Cortex of kidney (tissue), 1 donor: ENCODE measurements at places on chromosomes 2 and 18.

GRCh38 chr2:44537264-44537663 lies 175.5 kb downstream of the CAMKMT start:
- DNase-seq = no peak

GRCh38 chr2:69914950-69915945 lies at the start of gene MXD1:
MXD1 (plus strand) TSS chr2:69915109; CDS start chr2:69915331, 222 bp downstream.
- peak; percentile 75 for DNase-seq

- DNase-seq = no peak
Measured at GRCh38 chr18:12692206-12692605, 10.3 kb downstream of the CEP76 start.

DNA sequence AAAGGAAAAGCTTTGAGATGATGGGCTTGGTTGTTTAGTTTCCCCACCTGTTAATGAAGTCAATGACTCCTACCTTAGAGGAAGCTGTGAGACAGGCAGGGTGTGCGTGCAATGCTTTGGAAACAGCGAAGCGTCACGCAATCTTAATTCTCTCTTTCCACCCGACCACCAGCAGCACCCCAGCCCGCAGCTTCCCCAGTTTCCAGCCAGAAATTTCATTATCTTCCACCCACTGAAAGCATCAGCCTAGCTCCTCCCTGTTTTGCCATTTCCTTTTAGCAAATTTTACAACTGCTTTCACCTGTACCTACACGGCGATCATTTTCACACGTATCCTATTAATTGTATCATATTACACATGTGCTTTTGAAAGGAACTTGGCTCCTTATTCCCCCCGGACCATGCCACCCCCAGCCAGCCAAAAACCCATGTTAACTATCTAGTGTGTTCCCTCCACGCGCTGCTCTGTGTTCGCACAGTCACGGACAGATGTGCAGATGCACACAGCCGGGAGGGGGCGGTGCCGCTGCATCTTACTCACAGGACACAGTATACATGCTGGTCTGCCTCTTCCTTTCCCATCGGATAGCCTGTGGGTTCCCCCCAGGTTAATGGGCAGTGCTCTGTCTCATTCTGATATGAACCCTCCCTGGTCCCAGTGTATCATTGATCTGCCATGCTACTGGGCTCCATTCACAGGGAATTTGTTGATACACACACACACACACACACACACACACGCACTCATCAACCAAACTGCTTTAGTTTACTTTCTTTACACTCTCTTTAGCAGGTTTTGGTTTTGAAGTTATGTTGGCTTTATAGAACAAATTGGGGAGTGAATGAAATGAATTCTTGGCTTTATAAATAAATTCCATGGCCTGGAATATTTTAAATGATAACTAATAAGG lies 22.4 kb downstream of the CYP27C1 start:
- no peak for DNase-seq

- DNase-seq = no peak
Measured at GRCh38 chr2:186437719-186438118, 48.3 kb upstream of the ZC3H15 start.

GRCh38 chr18:79479761-79480161 lies 84.0 kb downstream of the NFATC1 start:
- no peak for DNase-seq

DNA sequence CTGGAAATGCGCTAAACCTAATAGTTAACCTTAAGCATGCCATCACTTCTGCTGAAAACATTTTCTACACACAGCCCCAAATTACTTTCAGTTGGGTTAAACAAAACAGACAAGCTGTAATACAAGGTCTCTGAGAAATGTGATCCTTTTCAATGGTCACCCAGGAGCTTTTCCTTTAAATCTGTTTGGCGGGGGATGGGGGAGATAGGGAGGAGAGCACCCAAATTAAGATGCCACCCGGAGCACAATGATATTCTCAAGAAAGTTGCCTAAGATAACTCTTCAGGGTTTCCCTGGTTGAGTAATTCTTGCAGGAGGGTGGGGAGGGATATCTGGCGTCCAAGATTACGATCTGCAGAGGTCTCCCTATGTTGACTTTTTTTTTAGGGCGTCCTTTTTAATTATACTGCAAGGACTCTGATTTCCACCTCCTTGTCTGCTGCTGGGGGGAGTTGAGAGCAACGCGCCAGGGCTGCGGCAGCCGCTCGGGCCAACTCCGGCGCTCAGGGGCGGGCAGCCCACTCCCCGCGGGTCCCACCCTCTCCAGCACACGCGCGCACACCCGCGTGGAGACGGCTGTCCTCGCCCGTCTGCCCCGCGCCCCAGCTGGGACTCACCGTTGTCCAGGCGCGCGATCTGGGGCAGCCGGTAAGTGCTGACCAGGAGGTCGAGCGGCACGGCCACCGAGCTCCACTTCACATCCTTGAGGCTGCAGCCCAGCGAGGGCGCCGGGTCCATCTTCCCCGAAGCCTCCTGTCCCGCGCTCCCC lies 807 bp downstream of the GAREM1 start:
- no peak for DNase-seq

- no peak for DNase-seq
Measured at GRCh38 chr2:171146633-171147032, 14.1 kb downstream of the TLK1 start.

GRCh38 chr2:96264656-96265348 lies 995 bp downstream of the TMEM127 start:
- DNase-seq = no peak
